ENCODE measurements at places on chromosomes 4 and X.

- DNase-seq: no peak
Measured at GRCh38 chr4:81085291-81085690, 54.8 kb downstream of the BMP3 start.

GRCh38 chr4:13981499-13981898 is 354.0 kb upstream of the BOD1L1 start:
- DNase-seq: no peak

DNA sequence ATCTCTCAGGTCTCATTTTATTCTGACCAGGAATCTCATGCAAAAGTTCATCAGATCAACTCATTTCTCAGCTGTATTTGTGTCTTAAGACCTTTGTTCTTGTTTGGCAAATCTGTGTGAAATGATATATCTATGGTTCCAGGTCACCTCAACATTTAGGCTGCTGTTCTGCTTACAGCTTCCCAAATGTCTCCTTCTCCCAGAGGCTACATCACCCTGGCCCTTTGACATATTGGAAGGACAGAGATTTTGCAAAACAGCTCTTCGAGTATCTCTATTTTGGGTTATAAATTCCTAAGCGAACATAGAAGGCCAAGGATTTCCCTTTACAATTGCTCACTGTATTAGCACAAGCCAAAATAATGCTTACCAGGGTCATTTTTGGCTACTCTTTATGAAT is 57.5 kb upstream of the GIMD1 start:
- no peak for DNase-seq

- DNase-seq: peak; percentile 64
Measured at GRCh38 chrX:66030505-66031317, 9.2 kb downstream of the VSIG4 start.

DNA sequence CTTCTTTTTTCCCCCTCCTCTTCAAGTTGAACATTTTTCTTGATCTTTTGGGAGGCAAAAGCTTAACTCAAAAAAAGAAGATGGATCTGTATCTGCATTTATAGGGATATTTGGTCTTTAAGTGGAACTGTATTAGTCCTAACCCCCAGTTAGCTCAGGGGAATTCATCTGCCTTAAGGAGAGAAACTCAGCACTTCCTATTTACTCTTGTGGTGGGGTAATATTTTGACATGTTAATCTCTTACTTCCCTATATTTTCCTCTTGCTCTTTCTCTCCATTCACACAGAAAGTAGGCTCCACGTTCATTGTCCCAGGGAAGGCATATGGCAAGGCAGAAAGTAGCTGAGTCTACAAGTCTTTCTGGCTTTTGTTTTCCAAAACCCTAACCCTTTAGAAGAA is 5.3 kb downstream of the LRRC66 start:
- DNase-seq: no peak

- no peak for DNase-seq
Measured at GRCh38 chrX:100946299-100946927, 17.7 kb upstream of the XKRX start.

- DNase-seq: no peak
Measured at GRCh38 chr4:48896845-48897244, 9.7 kb downstream of the OCIAD2 start.

DNA sequence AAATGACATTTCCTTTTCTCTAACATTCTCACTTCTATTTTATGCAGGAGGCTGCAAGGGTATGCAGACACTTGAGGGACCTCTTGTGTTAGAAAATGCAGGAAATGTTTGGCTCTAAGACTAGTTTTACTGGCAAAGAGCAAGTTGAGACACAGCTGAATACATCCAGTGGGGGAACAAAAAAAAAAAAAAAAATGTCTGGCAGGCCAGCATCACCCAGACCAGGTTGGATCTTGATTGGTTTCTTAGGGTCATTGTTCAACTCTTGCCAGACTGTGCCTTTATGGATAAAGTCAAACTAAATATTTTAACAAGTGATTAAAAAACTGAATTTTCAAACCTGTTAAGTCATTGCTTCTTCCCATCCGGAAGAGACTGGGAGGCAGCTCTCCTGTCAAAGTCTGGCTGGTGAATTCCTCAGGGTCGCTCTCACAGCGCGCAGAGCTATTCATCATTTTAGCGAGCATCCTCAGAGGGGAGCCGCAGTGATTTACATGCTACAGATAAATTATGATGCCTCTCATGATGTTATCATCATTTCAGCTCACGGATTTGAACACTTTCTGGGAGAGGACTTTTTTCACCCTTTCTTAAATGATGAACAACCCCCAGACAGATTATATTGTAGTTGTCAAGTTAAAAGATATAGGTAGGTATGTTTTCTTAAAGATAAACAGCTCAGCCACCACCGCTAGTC is 23.6 kb upstream of the PACRGL start:
- no peak for DNase-seq

GRCh38 chrX:13693341-13693961 is 4.5 kb downstream of the RAB9A start:
- no peak for DNase-seq
